ENCODE measurements at places on chromosomes 2 and 18. TPM values are rescaled to one million over a fixed set of nuclear protein-coding genes. Genes with fewer than 3 reads are reported as not detected.

Gene CGREF1
- total RNA-seq, result 6.4 TPM

Gene ME2
- 75.4 TPM for total RNA-seq

Gene GRP
- not detected for total RNA-seq

Gene SCN9A
- total RNA-seq, result 7.1 TPM

Gene C2orf66
- 8.1 TPM for total RNA-seq

DNA sequence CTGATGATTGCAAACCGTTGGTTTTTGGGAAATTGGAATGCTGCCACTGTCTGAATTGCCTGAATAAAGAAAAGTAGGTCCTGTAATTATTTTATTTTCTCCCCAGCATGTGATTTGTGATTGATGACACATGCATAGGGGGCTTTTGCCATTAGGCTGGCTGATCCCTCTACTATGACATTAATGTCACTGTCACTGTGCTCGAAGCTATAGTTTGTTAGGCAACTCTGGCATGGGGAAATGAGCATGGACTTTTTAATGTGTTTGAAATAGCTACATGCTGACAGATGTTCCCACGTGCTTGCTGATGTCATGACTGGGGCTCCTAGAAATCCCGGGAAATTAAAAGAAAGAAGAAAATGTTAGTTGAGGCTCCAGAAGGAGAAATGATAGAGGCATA lies 99.1 kb downstream of the HRH4 start:
- DNase-seq, result no peak

DNA sequence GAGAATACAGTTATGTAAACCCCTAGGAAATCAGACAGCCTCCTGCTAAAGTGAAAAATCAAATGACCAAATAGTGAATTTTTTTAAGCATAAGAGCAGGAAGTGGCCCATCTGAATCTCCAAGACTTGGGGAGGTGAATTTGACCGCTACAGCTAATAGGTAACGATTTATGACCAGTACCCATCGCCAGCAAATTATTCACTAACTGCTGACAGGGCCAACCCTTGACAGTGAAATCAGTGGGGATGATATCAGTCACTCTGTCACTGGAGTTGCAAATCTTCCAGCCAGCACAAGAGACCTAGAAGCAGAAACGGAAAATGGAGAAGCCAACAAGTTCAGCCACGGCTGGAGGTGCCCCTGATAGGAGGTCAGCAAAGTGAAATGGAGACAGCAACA lies 164.3 kb upstream of the PIK3C3 start:
- no peak for DNase-seq

GRCh38 chr2:111134055-111134454 lies 13.3 kb downstream of the BCL2L11 start:
- no peak for DNase-seq

DNA sequence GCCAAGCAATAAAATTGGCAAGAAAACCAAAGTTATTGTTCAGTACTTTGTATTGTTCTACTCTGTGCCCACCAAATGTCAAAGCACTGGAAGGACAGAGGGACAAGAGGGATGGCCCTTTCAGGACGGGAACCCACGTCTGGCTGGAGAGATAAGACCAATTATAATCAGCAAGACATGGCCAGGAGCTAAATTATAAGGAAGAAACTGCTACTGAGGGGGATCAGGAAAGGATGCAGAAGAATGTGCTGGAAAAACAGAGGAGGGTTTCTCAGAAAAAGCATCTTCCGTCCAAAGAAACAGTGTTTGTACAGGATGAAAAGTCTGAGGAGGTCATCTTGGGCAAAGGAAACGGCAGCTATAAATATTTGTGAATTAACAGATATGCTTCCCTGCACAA lies 46.4 kb upstream of the NARS1 start:
- no peak for DNase-seq

GRCh38 chr2:11104794-11105660 lies 50.2 kb upstream of the SLC66A3 start:
- DNase-seq, result no peak

DNA sequence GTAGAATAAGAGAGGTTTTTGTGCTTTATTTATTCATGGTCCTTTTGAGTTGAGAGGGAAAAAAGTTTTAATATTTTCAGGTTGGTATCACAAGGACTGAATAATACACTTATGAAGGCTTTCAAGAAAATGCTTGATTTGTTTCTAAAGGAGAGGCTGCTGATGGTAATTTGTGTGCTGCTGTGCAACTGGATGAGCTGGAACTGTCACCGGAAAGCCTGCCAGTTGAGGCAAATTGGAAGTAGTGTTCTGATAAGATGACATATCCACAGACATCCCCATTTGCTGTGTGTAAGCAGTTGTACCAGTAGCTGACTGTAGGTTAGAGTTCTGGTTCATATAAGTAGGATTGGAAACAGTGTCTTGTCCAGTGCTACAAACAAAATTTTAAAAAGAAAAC lies 21.6 kb upstream of the CACNB4 start:
- DNase-seq, result no peak

- DNase-seq, result no peak
These were observed 89.6 kb downstream of the GBX2 start for GRCh38 chr2:236078297-236079255.

- no peak for DNase-seq
These were observed 102.0 kb downstream of the PLA2R1 start for GRCh38 chr2:159960414-159960813.

Measured in omental fat pad (tissue), 4 donors.